ENCODE measurements at places on chromosomes 6 and 20.

- no peak overlapping the region for H3K4me3 ChIP-seq
- no peaks in the 10 kb centered on the region for H3K36me3 ChIP-seq
- H3K4me1 ChIP-seq: no peaks in the 10 kb centered on the region
- H3K27ac ChIP-seq: no peak overlapping the region
These were observed 4.9 kb upstream of the ARFGAP1 start for GRCh38 chr20:63267691-63268090.

GRCh38 chr20:31604567-31605030 is 490 bp upstream of the ID1 start:
- no peaks in the 10 kb centered on the region for H3K27me3 ChIP-seq
- H3K27ac ChIP-seq: peak overlapping the region; percentile 100
- H3K4me1 ChIP-seq: peaks cover 48% of the 10 kb centered on the region
- H3K36me3 ChIP-seq: no peaks in the 10 kb centered on the region
- DNase-seq: no peak

DNA sequence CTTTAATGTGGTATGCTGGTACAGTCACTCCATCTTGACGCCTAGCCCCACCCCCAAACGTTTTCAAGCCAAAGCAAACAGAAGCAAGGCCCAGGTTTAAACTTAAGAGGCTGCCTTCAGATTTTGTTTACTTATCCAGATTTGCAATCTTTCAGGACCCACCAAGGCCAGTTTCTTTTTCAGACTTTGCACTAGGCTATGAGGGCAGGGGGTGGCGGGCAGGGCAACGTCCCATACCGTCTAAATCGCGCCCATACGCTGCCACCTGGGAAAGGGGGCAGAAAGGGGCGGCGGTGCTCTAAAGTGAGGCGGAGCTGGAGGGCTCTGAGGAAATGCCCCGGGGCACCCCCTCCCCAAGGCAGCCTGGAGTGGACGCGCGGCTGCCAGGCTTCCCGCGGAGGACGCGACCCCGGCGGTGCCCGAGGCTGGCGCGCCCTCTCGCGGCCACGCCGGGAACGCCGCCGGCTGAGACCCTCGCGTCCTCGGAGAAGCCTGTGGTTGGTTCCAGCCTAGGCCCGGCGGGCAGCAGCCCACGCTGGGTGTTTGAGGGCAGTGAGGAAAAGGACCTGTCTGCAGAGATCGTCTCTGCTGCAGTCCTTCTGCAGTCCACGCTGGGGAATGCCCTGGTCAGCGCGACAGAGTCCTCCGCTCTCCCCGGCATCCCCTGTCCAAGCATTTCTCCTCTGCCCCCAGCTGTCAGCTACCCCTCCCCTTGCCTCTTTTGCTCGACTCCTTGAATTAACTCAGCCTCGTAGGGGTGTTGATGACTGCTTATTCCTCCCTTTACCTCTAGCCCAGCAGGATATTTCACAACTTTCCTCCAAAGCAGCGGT is 129.2 kb upstream of the PRND start:
- peaks cover 5% of the 10 kb centered on the region for H3K27me3 ChIP-seq
- H3K27ac ChIP-seq: peak overlapping the region; percentile 44
- peaks cover 7% of the 10 kb centered on the region for H3K4me1 ChIP-seq
- DNase-seq: peak; percentile 48
- peak overlapping the region; percentile 21 for H3K4me3 ChIP-seq

DNA sequence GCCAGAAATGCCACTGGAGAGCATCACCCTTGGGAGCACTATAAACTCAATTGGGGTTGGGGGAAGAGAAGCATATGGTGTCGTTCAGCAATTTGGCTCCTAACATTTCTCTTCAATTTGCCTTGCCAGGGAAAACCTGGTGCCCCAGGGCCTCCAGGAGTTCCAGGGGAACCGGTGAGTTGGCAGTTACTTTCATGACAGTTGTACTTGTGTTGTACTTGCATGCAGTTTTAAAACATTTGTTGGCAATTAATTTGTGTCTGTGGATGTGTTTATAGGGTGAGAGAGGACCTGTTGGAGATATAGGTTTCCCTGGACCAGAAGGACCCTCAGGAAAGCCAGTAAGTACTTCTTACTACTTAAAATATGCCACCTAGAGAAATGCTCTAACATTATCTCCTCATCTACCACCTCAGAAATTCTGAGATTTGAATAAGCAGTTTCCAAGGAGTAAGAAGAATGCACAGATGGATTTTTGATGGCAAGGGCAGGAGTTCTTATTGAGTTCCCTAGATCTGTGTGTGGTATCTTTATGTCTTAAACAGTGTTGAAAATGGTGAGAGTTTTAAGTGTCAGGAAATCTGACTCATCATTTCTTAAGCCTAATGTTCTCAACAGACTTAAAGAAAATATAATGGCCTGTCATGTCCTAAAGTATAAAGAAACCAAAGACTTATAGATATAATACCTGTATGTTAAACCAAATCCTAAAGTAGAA is 122.5 kb downstream of the COL9A1 start:
- no peak overlapping the region for H3K27ac ChIP-seq
- no peak overlapping the region for H3K4me3 ChIP-seq
- H3K27me3 ChIP-seq: no peaks in the 10 kb centered on the region
- no peaks in the 10 kb centered on the region for H3K36me3 ChIP-seq
- H3K4me1 ChIP-seq: no peaks in the 10 kb centered on the region

GRCh38 chr20:19095762-19096161 is 116.7 kb upstream of the SLC24A3 start:
- no peak overlapping the region for H3K4me3 ChIP-seq
- H3K36me3 ChIP-seq: no peaks in the 10 kb centered on the region
- H3K27me3 ChIP-seq: no peaks in the 10 kb centered on the region
- DNase-seq: no peak

- no peaks in the 10 kb centered on the region for H3K27me3 ChIP-seq
- no peak overlapping the region for H3K4me3 ChIP-seq
- no peak for DNase-seq
- no peak overlapping the region for H3K27ac ChIP-seq
- no peaks in the 10 kb centered on the region for H3K36me3 ChIP-seq
These were observed 43.9 kb upstream of the GGTLC1 start for GRCh38 chr20:24032400-24032898.
